ENCODE measurements at places on chromosomes 3 and 15. TPM values are rescaled to one million over a fixed set of nuclear protein-coding genes. Genes with fewer than 3 reads are reported as not detected.

SPINT1 gene
- 22.5 TPM for total RNA-seq

C3orf49 gene
- not detected for total RNA-seq

C2CD4B gene
- total RNA-seq: 0.14 TPM

PLA2G4D gene
- total RNA-seq: not detected

TNFAIP8L3 gene
- 1.8 TPM for total RNA-seq

PARL gene
- 81.7 TPM for total RNA-seq

FMN1 gene
- 0.69 TPM for total RNA-seq

SEC22C gene
- total RNA-seq: 36.1 TPM

SLC6A20 gene
- total RNA-seq: not detected

GOLGA8N gene
- 6.9 TPM for total RNA-seq

LRRC2 gene
- not detected for total RNA-seq

ANKRD63 gene
- 0.41 TPM for total RNA-seq

RPL39L gene
- total RNA-seq: 11.0 TPM

FBXW12 gene
- 0.14 TPM for total RNA-seq

CCR9 gene
- total RNA-seq: not detected
